Breast epithelium (tissue), 4 donors: ENCODE measurements at places on chromosomes 12 and 14.

DNA sequence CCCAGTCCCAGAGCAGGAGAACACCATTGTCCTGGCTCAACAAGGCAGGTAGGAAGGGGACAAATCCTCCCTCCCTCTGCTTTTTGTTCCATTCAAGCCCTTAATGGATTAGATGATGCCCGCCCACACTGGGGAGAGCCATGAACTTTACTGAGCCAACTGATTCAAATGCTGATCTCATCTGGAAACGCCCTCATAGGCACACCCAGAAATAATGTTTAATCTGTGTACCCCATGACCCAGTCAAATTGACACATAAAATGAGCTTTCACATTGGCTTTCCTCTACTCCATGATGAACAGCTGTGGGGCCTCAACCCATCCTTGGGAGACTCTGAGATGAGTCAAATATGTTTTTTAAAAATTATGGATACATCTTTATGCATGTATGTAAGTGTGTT, 141.8 kb downstream of the GALC start:
- DNase-seq = no peak

DNA sequence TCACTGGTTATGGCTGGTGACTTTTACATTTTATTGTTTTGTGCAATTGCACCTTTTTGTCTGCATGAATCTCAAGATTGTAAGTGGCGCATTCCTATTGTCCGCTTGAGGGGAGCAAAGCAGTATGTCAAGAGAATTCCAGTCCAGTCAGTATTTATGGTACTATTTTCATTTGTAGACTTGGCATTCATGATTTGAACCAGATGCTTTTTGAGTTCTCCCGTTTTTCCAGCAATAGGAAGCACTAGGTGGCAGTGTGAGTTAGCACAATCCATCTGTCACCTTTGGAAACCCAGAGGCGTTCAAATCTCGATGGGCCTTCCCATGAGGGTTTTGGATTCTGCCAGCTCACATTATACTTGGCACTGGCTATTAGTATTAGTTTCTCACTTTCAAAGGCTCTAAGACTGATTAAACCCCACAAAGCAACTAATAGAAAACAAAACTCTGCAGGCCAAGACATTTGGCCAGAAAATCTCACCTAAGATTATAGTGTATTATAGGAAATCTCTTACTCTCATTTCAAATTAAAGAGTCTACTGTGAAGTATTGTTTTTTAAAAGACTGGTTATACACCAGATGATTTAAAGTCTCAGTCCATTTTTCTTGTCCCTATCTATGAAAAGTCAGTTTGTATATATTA, 2.2 kb downstream of the DACT1 start:
- no peak for DNase-seq

- DNase-seq = no peak
Measured at GRCh38 chr14:64324895-64325294, 30.7 kb upstream of the ESR2 start.

- DNase-seq = no peak
Measured at GRCh38 chr12:26659930-26660329, 173.1 kb downstream of the ITPR2 start.

DNA sequence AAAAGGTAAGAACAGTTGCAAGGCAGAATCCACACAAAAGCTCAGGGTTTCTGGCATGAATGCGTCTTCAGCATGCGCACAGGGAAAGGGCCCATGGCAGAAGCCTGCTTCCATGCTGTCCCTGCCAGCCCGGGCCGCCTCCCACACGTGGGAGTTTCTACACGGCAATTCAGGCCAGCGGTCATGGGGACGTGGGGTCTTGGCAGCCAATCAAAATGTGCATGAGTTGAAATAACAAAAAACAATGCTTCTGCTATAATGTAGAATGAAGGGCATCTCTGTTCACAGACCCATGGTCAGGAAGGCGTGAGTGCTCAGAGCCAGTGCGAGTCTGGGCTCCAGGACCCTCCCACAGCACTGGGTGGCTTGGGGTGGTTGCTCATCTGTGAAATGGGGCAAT, 28.6 kb downstream of the AMN start:
- no peak for DNase-seq

DNA sequence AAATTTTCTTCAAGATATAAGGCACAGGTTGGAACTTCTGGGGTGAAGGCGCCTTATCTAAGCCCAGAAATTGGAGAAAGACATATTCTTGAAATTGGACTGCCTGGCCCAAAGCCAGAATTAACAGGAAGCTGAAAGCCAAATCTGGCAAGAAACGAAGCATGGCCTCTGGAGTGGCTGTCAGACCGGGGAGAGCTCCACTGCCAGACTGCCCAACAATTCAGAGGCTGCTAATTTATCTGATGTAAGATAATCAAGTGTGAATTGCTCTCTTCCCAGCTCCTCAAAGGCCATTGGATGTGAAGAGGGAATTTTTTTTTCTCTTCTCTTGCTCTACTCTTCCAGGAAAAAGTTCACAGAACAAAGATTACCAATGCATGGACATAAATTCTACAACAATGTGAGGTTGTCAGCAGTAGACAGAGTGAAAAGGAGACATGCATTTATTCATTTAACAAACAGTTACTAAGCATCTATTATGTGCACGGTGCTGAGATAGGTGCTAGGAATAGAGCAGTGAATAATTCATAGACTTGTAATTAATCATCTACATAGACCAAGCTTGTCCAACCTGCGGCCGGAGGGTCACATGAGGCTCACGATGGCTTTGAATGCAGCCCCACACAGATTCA, at the start of gene GDF3:
Gene GDF3 (minus strand): TSS at position 210 of the 632 bp plus-strand sequence. CDS start 47 bp downstream, at position 163.
- no peak for DNase-seq

GRCh38 chr14:105283028-105283427, 17.8 kb downstream of the BRF1 start:
- DNase-seq = no peak
